ENCODE measurements at places on chromosomes 5 and 9. TPM values are rescaled to one million over a fixed set of nuclear protein-coding genes. Genes with fewer than 3 reads are reported as not detected.

DNA sequence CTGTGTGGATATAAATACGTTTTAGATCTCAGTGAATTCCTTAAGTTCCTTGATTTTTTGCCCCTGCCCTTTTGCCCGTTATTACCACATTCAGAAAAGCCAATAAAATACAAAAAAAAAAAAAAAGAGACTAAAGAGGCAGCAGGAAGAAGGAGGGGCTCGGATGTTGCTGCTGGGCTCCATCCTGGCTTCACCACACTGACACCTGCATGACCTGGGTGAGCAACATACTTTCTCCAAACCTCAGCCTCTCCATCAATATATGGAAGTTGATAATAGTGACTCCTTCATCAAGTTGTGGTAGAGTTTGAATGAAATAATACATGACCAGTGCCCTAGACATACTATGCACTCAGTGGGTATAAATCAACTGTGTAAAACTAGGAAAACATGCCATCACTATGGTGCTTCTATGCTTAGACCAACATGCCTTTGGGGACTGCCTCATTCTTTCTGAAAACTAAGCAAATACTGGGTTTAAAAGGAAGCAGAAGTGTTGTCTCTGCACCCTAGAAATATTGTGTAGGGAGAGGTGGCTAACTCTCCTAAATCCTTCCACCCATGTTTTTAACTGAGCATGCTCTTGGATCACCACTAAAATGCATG is 243.0 kb downstream of the PIK3R1 start:
- DNase-seq = no peak

DNA sequence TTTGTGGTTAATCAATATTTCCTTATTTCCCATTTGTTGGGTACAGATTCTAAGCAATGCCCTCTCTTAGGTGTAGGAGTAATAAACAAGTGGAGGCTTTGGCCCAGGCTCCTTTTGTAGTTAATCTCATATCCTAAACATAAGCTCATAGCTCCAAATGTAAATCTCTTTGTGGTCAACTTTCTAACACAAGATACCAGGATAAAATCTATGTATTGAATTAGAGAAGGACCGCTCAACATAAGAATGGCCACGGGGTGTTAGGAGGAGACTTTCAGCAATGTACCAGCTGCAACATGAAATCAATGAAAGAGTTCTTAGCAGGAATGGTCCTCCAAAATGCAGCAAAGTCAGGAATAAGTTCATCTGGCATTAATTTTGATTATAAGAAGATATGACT is 334.5 kb upstream of the ITGA1 start:
- DNase-seq = no peak

DNA sequence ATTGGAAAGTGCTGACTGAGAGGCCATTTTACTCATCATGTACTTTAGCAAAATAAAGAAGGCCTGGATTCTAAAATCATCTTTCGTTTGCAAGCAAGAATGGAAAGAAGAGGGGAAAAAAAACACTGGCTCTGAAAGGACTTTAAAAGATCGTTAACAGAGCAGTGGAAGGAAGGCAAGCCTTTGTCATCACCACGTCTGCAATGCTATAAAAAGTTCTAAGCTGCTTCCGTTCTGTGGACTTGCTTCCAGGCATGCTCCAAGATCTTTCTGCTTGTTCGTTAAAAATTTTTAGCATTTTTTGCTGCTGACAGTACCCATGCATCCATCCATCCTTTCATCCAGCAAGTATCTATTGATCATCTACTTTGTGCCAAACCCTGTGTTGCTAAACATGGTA is 226.5 kb downstream of the GABBR2 start:
- DNase-seq = no peak

GRCh38 chr5:73160239-73160671 is 12.7 kb upstream of the TMEM174 start:
- DNase-seq = no peak

GRCh38 chr9:131618785-131619184 is 73.5 kb downstream of the PRRT1B start:
- no peak for DNase-seq

- no peak for DNase-seq
Measured at GRCh38 chr5:166365164-166365563, 1926.3 kb upstream of the WWC1 start.

GRCh38 chr5:132280371-132281240 is 13.6 kb upstream of the SLC22A4 start:
- DNase-seq = no peak

GRCh38 chr5:177530638-177531037 is 13.9 kb upstream of the DDX41 start:
- DNase-seq = no peak

DNA sequence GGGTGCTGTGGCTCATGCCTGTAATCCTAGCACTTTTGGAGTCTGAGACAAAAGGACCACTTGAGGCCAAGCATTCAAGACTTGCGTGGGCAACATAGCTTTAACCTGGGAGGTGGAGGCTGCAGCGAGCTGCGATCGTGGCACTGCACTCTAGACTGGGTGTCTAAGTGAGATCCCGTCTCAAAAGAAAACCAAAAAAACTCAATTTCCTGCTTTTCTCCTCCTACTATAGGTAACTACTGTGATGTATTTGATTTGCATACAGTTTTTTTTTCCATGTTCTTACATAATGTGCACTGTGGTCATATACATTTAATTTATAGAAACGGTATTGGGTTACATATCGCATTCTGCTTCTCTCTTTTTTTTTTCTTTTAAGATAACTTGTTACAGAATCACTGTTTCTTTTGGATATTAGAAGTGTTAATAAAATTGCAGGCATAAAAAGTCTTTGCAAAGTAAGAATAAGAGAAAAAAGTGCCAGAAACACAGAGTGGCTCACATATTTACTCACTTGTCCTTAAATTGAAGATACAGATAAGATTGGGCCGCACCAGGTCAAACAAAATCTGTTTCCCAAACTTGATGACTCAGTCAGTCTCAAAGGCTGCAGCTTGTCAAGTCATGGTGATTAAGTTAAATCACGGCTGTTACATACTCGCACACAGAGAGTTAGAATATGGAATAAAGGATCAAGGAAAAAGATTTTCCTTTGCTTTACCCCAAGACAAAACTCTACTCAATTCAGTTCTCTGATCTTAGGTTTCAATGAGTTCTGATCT is 2.0 kb upstream of the PTGR1 start:
- DNase-seq = no peak

PHF24 gene
- total RNA-seq = 0.47 TPM

ZNG1E gene
- 18.7 TPM for total RNA-seq

LPAR1 gene
- 27.3 TPM for total RNA-seq
